ENCODE measurements at places on chromosomes 4 and X.

- no peak for DNase-seq
- no peaks in the 10 kb centered on the region for H3K27me3 ChIP-seq
- no peak overlapping the region for H3K4me3 ChIP-seq
- peaks cover 61% of the 10 kb centered on the region for H3K36me3 ChIP-seq
- H3K27ac ChIP-seq = no peak overlapping the region
These were observed 41.0 kb upstream of the SCD5 start for GRCh38 chr4:82839624-82840023.

DNA sequence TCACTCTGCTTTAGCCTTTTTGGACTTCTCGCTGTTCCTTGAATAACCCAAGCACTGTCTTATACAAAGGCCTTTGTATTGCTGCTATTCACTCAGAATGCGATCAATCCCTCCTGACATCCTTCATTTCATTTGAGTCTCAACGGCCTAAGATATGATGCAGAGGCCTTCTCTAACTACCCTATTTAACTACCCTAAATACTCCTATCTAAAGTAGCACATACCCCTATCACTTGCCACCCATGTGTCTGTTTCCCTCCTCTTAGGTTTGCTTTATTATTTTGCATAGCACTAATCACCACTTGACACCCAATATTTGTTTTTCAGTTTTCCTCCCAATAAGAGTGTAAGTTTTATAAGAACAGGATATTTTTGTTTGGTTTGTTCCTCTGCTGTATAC is 42.3 kb upstream of the ACSL4 start:
- DNase-seq = no peak
- H3K36me3 ChIP-seq = no peaks in the 10 kb centered on the region
- no peak overlapping the region for H3K27ac ChIP-seq
- no peaks in the 10 kb centered on the region for H3K4me1 ChIP-seq
- no peaks in the 10 kb centered on the region for H3K27me3 ChIP-seq
- no peak overlapping the region for H3K4me3 ChIP-seq

DNA sequence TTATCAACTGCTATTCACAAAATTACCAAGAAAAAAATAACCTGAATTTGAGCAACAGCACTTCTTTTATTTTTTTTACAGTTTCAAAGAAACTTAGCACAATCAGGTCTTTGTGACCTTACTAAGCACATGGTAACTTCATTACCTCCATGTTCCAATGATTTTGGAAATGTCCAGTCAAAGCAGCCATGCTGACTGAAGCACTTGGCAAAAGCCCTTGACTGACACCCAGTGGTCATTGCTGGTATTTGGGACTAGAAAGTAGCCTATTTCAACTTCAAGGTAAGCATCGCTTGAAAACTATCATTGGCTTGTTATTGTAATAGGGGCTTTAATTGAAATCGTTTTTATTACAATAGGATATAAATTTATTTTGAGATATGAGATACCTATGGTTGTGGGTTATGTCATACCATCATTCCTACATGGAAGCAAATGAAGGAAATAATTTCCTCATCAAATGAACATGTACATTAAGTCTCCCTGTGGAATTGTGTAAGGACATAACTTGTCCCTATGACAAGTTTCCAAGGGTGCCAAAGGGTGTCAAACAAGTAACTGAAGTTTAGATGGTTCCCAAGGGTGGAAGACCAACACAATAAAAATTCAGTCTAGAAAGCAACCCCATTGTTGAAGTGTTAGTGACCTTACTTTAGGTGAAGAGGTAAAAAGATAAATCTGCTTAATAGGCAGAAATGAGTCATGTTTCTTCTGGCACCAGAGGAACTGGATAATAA is 15.2 kb upstream of the ANXA10 start:
- H3K27me3 ChIP-seq = no peaks in the 10 kb centered on the region
- H3K36me3 ChIP-seq = no peaks in the 10 kb centered on the region
- no peaks in the 10 kb centered on the region for H3K4me1 ChIP-seq
- peak; percentile 37 for DNase-seq
- H3K4me3 ChIP-seq = no peak overlapping the region

GRCh38 chr4:38284294-38285030 is 324.3 kb downstream of the PTTG2 start:
- H3K4me1 ChIP-seq = no peaks in the 10 kb centered on the region
- H3K27me3 ChIP-seq = no peaks in the 10 kb centered on the region
- no peak overlapping the region for H3K4me3 ChIP-seq
- H3K27ac ChIP-seq = no peak overlapping the region
- DNase-seq = no peak
- no peaks in the 10 kb centered on the region for H3K36me3 ChIP-seq

- H3K4me1 ChIP-seq = no peaks in the 10 kb centered on the region
- H3K36me3 ChIP-seq = no peaks in the 10 kb centered on the region
- H3K4me3 ChIP-seq = no peak overlapping the region
- no peak for DNase-seq
- H3K27me3 ChIP-seq = no peaks in the 10 kb centered on the region
- H3K27ac ChIP-seq = no peak overlapping the region
These were observed 340.6 kb downstream of the CAMK2D start for GRCh38 chr4:113420938-113421337.

DNA sequence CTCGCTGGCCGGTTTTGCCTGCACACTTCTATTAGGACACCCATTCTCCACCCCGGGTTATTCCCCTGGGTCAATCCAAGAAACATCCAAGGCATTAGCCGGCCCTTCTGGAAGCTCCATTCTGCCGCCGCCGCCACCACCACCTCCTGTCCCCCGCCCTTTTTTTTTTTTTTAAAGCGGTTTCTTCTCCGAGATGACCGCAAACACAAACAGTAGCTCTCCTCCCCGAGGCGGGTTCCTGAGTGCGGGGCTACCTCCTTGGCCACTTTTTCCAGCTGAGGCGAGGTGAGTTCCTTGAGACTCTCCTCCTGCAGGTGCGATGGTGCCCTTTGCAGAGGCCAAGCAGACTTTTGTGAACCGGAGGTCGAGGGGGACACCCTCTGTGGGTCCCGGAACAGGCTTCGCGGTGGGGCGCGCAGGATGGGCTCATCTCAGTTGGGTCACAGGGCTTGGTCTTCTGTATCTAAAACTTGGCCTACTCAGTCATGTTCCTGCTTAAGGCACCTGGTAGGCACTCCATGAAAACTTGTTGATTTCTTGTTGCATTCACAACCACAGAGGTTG is 930 bp downstream of the NWD2 start:
- no peak for DNase-seq
- peaks cover 4% of the 10 kb centered on the region for H3K27me3 ChIP-seq
- no peak overlapping the region for H3K27ac ChIP-seq
- H3K4me3 ChIP-seq = no peak overlapping the region
- no peaks in the 10 kb centered on the region for H3K36me3 ChIP-seq

GRCh38 chrX:108309144-108309543 is 129.1 kb downstream of the COL4A6 start:
- DNase-seq = no peak
- H3K4me3 ChIP-seq = no peak overlapping the region

- no peak overlapping the region for H3K27ac ChIP-seq
- no peaks in the 10 kb centered on the region for H3K36me3 ChIP-seq
- H3K4me3 ChIP-seq = no peak overlapping the region
- no peaks in the 10 kb centered on the region for H3K27me3 ChIP-seq
These were observed 105.6 kb downstream of the HNRNPD start for GRCh38 chr4:82268050-82268825.

GRCh38 chr4:54784161-54784671 is 126.5 kb downstream of the KIT start:
- no peak for DNase-seq
- H3K27me3 ChIP-seq = no peaks in the 10 kb centered on the region
- no peak overlapping the region for H3K4me3 ChIP-seq
- no peak overlapping the region for H3K27ac ChIP-seq
- no peaks in the 10 kb centered on the region for H3K36me3 ChIP-seq
- peaks cover 10% of the 10 kb centered on the region for H3K4me1 ChIP-seq

- H3K4me1 ChIP-seq = no peaks in the 10 kb centered on the region
- H3K27me3 ChIP-seq = no peaks in the 10 kb centered on the region
- H3K36me3 ChIP-seq = no peaks in the 10 kb centered on the region
- no peak overlapping the region for H3K27ac ChIP-seq
These were observed 31.4 kb downstream of the VCX2 start for GRCh38 chrX:8139716-8140115.

DNA sequence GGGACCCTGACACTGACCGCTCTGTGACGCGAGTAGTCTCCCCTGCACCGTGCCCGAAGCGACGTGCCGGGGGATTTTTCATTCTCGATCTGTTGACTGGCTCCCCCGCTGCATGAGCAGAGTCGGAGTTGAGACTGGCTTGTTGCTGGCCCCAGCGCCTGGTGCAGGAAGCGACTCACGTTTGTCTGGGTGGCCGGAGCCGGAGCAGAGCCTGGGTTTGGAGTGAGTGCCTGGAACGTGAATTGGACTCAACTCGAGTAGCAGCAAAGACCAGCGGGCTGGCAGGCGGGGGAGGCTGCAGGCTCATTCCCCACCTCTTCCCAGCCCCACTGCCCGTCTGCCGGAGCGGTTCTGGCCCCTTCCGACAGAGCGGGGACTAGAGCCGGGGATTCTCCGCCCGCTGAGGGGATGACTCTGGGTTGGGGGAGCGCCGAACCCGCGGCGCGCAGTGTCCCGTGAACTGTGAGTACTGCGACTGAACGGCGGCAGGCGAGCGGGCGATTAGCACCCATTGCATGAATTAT is 554 bp downstream of the PCDH7 start:
- H3K36me3 ChIP-seq = no peaks in the 10 kb centered on the region
- peaks cover 53% of the 10 kb centered on the region for H3K4me1 ChIP-seq
- peaks cover 33% of the 10 kb centered on the region for H3K27me3 ChIP-seq
- no peak for DNase-seq

- DNase-seq = no peak
- no peaks in the 10 kb centered on the region for H3K27me3 ChIP-seq
- H3K4me1 ChIP-seq = no peaks in the 10 kb centered on the region
- no peak overlapping the region for H3K4me3 ChIP-seq
These were observed 75.4 kb downstream of the PRDM5 start for GRCh38 chr4:120847019-120847582.

DNA sequence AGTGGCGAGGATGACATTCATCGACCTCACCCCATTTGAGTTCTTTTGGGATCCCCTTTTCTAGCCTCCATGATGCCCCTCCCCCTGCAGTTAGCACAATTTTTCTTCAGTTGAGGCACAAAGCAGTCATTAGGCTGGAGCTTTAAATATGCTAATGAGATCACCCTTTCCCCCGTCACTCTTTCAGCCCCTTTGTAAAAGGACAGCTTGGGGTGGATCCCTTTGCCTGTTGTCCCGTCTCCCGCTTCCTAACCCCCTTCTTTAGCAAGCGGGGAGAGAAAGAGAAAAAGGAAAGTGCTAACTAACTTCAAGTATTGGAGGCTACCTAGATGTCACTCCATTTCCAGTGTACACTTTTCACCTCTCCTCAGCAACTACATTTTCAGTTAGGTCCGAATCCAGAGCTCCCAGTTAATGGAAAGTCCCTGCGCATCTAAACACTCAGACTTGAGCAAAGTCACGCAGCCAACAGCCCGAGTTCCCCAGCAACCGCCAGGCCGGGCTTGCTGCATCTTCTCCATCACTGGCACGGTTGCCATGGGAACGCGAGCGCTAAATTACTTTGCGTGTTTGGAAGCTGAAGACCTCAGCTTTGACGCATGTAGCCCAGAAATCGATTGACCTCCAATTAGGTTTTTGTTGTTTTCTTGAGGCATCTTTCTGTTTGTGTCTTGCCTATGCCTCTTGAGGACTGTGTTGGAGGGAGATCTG is 76.8 kb downstream of the RTL5 start:
- no peak overlapping the region for H3K4me3 ChIP-seq
- H3K36me3 ChIP-seq = no peaks in the 10 kb centered on the region
- H3K4me1 ChIP-seq = no peaks in the 10 kb centered on the region
- DNase-seq = no peak
- no peaks in the 10 kb centered on the region for H3K27me3 ChIP-seq

GRCh38 chrX:18983666-18984380 is at the start of gene PHKA2:
Gene PHKA2, minus strand, starts transcription at chrX:18984114. Its CDS starts 182 bp downstream, at chrX:18983932.
- H3K4me1 ChIP-seq = peaks cover 7% of the 10 kb centered on the region
- H3K27me3 ChIP-seq = no peaks in the 10 kb centered on the region
- H3K36me3 ChIP-seq = no peaks in the 10 kb centered on the region

DNA sequence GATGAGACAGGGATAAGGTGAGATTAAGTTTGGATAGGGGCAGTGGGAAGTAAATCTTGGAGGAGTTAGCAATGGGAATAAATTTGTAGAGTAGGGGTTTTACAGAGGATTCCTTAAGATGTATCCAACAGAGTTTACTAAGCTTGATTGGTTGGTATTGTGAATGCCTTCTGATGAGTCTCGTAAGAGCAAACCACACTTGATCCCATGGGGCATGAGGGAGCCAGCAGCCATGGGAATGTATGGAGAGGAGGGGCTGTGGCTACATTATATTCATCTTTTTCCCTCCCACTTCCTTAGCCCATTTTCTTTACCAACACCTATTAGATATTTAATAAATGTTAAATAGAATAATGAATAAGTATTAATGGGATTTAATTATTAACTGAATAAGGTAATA is 126.6 kb upstream of the NDST3 start:
- H3K36me3 ChIP-seq = no peaks in the 10 kb centered on the region
- no peaks in the 10 kb centered on the region for H3K27me3 ChIP-seq
- H3K27ac ChIP-seq = no peak overlapping the region

DNA sequence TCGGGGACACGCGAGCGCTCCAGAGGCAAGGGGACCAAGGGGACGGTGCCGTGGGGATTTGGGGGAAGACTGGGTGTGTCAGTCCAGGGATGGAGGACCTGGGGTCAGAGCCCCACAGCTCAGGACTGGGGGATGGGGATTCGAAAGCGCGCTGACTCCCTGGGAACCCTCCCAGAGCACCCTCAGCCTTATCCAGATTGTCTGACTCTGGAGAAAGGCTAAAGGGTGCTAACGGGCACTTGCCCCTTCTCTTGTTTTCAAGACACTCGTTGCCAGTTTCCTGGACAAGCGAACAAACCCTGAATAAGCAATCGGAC is 1.1 kb downstream of the DOCK11 start:
- peaks cover 29% of the 10 kb centered on the region for H3K4me1 ChIP-seq
- H3K4me3 ChIP-seq = peak overlapping the region; percentile 81
- peak overlapping the region; percentile 91 for H3K27ac ChIP-seq
- no peaks in the 10 kb centered on the region for H3K36me3 ChIP-seq
- no peaks in the 10 kb centered on the region for H3K27me3 ChIP-seq

DNA sequence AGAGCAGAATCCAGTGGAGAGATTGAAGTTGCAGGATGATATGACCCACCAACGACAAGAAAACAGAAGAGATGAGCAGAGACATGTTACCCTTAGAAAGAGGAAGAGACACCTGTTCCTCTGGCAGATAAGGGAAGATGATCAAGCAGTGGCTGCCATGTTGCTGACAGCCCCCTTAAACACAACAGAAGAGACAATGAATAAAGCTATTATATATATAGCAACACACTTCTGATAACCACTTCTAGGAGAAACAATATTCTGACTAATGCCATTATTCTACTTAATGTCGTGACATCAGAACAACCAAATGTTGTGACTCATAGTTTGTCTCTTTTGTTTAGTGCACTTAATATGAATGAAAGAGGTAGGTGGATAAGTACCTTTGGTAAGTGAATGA is 44.9 kb downstream of the SH3RF1 start:
- H3K4me3 ChIP-seq = no peak overlapping the region
- no peak overlapping the region for H3K27ac ChIP-seq
- no peak for DNase-seq
- H3K27me3 ChIP-seq = no peaks in the 10 kb centered on the region
- H3K4me1 ChIP-seq = no peaks in the 10 kb centered on the region

DNA sequence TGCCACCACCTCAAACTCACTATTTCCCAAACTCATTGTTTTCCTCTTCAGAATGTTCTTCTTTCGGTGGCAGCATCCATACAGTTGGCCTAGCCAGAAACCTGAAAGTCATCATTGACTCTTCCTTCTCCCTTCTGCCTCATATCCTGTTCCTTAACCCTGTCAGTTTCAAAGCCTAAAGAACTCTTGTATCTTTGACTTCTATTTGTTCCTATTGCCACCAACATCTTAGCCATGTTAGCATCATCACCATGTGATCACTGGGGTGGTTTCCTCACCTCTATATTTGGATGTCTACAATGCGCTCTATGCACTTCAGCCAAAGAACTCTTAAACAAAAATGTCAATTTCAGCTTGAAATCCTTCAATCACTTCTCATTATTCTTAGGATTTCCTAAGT is 29.0 kb downstream of the DDX60L start:
- peaks cover 36% of the 10 kb centered on the region for H3K36me3 ChIP-seq
- H3K4me3 ChIP-seq = no peak overlapping the region
- no peaks in the 10 kb centered on the region for H3K27me3 ChIP-seq
- H3K4me1 ChIP-seq = no peaks in the 10 kb centered on the region
